ENCODE measurements at places on chromosomes 7 and 10.
A peak's percentile ranks its signal among the peaks of the same experiment; 100 is the strongest.

GRCh38 chr7:30276203-30276900, 8.0 kb upstream of the ZNRF2 start:
- DNase-seq: peak; percentile 20

- no peak for DNase-seq
These were observed 13.5 kb downstream of the CCDC136 start for GRCh38 chr7:128805225-128805624.

DNA sequence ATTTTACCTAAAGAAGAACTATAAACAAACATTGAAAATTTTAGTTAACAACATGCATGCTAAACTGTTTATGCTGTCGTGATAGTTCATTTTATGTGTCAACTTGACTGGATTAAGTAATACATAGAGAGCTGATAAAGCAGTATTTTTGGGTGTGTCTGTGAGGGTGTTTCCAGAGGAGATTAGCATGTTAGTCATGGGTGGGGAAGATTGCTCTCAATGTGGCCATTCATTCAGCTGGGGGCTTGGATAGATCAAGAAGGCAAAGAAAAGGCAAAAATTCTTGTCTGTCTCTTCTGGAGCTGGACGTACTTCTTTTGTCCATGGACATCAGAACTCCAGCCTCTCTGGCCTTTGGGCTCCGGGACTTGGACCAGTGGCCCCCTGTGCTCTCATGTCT, 172.9 kb upstream of the SEMA3E start:
- DNase-seq: no peak

DNA sequence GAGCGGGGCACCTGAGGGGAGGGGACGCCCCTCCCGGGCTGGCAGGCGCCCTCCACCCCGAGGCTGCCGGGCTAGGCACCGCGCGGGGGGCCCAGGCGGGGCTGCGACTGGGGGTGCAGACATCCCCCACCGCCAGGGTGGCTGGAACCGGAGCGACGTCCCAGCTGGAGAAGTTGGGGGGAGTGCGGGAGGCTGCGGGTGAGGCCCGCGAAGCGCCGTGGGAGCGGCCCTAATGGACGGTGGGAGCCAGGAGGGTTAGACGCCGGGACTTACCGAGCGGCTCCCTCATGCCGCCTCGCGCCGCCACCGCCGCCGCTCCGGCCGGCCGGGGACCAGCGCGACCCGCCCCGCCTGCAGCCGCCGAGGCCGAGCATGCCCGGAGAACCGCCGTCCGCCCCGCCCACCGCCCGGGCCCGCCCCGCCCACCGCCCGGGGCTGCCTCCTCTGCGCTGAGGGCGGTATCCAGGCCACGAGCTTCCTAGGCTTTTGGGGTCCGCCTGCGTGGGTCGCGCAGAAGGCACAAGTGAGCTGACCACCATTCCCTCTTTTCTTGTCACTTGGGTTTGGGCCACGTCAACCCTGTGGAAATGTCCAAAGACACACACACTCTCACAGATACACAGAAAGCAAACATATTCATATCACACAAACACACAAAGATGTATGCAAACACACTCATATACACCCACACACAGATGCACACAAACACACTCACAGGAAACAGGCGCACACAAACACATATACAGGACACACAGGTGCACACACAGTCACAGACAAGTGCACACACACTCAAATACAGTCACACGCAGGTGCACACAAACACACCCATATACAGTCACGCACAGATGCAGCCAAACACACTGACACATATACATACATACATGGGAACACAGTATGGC, at the start of gene JCAD:
Gene JCAD (minus strand): TSS at position 378 of the 899 bp plus-strand sequence. CDS start 11,774 bp downstream, outside the sequence.
- no peak for DNase-seq

- no peak for DNase-seq
These were observed 520.8 kb downstream of the REEP3 start for GRCh38 chr10:64041989-64042490.

- DNase-seq: peak; percentile 89
These were observed at the start of gene ZNRF2 for GRCh38 chr7:30284298-30285066. Gene ZNRF2, plus strand, starts transcription at chr7:30284597. Its CDS starts 761 bp downstream, at chr7:30285358.

DNA sequence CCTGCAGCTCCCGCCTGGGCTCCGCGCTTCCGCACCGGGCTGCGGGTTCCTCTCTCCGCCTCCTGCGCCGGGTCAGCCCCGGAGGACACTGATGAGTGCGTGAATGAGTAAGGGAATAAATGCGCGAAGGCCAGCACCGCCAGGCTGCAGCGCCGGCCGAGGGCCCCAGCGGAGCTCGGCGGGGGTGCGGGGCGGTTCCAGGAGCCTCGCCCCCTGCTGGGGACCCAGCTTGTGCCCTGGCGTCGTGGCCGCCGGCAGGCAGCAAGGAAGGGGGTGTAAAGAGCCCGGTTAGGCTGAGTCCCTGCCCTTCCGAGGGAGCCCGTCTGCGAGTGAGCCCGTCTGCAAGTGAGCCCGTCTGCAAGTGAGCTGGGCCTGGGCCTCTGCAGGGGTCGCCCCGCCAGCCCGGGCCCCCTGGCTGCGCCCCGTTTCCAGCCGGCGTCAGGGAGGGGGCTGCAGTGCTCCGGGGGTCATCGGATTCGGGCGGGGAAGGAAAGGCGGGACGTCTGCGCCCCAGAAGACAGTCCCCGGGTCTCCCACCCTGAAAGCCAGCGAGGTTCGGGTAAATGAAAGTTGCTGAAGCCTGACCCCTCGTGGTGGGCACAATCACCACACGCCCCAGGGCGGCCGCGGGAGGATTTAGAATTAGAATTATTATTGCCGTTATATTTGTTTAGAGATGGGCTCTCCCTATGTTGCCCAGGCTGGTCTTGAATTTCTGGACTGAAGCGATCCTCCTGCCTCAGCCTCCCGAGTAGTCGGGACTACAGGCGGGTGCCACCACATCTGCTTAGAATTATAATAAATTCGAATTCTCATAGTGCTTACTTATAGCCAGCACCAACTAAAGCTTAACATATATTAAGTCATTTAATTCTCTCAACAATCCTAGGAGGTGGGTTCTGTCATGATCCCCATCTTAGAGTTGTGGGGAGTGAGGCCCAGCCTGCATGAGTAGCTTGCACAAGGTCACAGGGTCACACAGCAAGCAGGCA, 8.6 kb upstream of the CRYGN start:
- peak; percentile 26 for DNase-seq

DNA sequence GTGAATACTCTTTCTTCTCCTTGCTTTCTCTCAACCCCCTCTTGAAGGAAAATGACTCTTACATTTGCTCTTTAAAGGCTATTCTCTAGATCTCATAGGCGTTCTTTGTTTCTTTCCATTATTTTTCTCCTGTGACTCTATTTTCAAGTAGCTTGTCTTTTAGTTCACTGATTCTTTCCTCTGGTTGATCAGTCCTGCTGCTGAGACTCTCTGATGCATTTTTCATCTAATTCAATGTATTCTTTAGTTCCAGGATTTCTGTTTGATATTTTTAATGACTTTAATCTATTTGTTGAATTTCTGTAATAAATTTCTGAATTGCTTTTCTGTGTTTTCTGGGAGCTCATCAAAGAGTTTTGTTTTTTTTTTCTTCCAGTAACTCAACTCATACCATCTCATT, 397.7 kb downstream of the CNTNAP2 start:
- DNase-seq: no peak

- no peak for DNase-seq
These were observed 244.2 kb upstream of the YAE1 start for GRCh38 chr7:39321909-39322498.

GRCh38 chr10:30029872-30030256, 29.5 kb downstream of the JCAD start:
- no peak for DNase-seq

DNA sequence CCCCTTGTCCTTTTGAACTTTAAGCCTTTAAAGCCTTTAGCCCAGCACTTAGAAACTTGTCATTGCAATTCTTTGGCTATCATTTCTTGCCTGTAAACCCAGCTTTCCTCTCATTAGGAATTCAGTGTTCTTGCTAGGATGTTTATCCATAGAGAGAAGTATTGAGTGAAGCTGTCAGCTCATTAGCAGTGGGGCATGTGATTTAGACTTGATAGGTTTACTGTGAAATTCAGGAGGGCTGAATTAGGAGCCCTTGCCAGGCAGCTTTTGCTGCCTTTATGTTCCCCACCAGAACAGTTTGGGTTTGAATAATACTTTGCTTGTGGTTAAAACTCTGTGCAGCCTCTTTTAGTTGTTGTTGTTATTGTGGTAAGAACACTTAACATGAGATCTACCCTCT, 39.5 kb downstream of the LHFPL3 start:
- DNase-seq: no peak

GRCh38 chr7:135744938-135745702, 3.5 kb downstream of the FAM180A start:
- no peak for DNase-seq

DNA sequence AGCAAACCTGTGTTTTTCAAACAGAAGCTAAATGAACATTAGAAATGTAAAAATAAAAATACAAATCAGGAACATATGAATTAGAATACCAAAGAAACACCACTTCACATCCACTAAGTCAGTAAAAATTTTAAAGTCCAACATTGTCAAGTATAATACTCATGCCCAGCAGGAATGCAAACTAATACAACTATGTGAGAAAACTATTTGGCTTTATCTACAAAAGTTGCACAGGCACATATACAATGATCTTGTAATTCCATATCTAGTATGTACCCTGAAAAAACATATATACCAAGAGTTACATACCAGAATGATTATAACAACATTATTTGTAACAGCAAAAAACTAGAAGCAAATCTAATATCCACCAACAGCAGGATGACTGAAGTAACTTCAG, 91.1 kb downstream of the RNF32 start:
- DNase-seq: no peak

DNA sequence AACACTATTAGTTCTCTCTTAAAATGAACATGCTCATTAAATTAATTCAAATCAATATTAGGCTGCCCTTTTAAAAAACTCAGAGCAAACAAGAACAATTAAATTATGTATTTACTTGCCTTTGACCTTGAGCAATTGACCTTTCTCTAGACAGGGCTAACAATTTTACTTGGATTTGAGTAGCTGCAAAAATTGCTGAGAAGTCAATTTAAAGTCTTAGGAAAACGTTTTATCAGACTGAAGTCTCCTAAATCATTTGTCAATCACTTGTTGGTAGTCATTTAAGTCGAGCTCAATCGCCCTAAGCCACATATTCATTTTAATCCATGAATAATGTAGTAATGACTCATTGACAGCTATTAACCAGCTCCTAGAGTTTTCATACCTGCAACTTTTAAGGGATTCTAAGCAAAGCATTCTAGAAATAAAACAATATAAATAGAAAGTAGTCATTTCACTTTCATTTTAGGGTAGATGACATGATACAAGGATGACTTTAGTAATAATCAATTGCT, 84.9 kb upstream of the SEC61G start:
- DNase-seq: no peak

- no peak for DNase-seq
These were observed 321.4 kb upstream of the AOAH start for GRCh38 chr7:37045681-37046179.

DNA sequence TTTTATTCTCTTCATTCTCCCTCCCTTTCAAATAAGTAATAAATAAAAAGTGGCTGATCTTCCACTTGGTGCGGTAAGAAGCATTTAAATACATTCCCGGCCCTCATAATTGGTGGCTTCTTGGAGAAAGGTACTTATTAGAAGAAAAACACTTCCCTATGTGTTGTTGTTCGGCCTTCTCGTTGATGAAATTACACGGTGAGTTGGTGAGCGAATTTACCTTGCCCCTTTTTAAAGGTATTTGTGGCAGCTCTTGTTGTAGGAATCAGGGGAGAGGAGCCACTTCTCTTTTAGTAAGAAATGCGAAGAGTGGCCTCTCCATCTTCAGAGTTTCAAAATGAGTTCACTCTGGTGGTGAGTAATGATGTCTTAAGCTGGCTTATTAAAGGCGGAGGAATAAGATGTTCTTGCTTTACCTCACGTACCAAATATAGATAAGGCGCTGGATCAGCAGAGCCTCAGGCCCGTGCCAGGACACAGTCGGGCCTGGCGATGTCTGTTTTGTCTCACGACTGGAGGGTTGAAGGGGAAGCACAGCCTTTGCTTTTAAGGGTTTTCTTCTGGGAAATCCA, 135.9 kb downstream of the CUX1 start:
- DNase-seq: peak; percentile 57

DNA sequence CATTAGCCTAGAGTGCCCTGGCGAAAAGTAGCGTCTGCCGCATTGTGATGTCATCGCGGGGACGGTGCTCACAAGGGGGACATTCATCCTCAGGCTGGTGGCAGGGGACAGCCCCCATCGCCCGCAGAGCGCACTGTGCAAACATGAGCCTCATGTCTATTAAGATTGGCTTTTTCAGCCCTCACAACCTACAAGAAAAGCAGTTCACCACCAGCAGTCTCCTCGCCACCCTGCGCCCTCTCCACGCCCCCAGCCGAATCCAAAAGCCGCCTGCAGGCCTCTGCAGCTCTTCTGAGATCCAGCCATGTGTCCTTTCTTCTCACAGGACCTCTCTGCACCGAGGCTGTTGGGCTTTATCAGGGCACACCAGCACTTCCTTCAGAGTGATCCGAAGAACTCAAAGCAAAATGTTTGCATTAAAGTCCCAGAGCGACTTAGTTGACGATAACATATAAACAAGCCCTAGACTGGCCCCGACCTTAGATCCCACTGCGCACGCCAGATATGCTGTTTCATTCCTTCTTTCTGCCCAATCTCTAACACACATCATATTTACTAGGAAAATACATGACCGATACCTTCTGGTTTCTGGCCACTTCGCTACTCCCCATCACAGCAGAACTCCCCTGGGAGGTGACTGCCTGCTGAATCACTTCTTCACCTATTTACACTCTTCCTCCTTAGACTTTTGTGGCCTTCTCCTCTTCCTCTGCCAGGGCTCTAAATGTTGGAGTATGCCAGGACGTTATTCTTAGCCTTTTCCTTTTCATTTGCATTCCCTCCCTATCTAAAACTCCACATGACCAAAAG, 206.0 kb upstream of the SH2B2 start:
- DNase-seq: no peak

GRCh38 chr7:142774826-142775225, 4.1 kb downstream of the PRSS2 start:
- DNase-seq: no peak

- no peak for DNase-seq
These were observed 29.0 kb upstream of the KNDC1 start for GRCh38 chr10:133131053-133131452.

DNA sequence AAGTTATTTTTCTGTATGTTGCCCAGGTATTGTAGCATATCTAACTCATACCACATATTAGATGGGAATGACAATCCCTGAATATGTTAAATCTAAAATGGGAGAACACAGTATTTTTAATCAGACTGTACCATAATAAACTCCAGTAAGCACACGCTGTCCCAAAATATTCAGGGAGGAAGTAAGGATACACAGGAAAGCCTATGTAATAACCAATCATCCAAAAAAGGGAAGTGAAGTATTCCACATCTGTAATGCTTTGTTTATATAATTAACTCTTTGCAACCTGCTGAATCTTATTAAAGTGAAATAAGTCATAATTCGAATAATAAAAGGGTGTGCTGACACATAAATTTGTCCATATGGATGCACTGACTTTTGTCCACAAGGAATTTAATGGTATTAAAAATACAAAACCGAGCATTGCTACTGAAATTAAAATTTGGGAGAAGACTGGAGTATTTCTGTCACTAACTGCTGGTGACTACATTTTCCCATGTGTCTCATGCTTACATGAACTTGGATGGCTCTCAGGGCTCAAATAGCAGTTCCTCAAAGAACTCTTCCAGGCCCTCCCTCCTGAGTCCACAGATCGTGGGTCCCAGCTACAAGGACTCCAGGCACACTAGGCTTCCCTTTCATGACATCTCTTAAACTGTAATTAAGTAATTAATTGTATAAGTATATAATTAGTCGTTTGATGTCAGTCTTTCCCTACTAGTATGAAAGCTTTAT, 120.6 kb downstream of the NEBL start:
- DNase-seq: no peak

Data from fibroblast of skin of left quadriceps (primary cell).